CD4-positive, alpha-beta T cell treated with Interleukin-2 at 100 ng/mL for 4 hours (primary cell): ENCODE measurements at places on chromosomes 16 and 17.
A peak's percentile ranks its signal among the peaks of the same experiment; 100 is the strongest.

DNA sequence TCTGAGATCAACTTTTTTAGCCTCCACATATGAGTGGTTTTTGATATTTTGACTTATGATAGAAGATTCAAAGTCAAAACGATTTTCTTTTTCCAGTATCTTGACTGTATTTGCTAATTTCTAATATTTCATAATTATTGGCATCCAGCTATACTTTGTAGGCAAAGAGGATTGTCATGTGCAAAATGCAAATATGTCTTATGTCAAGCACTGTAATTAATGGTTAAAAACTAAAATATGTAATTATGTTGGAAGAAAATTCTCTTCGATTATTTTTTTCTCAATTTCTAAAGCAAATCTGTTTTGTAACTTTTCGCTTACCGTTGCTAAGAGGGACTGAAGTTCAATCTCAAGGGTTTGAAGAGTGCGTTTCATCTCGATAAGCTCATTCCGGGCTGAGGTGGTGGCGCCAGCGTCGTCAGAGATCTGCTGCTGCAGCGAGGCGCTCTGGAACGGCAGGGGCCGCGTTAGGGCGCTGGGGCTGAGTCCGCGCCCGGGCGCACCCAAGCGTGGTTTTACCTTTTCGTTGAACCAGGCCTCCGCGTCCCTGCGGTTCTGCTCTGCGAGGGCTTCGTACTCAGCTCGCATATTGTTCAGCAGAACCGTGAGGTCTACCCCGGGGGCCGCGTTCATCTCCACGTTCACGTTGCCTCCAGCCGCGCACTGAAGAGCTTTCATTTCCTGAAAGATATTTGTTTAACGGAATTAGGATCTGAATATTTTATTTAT lies 3.0 kb downstream of the KRT27 start:
- no peak for DNase-seq

DNA sequence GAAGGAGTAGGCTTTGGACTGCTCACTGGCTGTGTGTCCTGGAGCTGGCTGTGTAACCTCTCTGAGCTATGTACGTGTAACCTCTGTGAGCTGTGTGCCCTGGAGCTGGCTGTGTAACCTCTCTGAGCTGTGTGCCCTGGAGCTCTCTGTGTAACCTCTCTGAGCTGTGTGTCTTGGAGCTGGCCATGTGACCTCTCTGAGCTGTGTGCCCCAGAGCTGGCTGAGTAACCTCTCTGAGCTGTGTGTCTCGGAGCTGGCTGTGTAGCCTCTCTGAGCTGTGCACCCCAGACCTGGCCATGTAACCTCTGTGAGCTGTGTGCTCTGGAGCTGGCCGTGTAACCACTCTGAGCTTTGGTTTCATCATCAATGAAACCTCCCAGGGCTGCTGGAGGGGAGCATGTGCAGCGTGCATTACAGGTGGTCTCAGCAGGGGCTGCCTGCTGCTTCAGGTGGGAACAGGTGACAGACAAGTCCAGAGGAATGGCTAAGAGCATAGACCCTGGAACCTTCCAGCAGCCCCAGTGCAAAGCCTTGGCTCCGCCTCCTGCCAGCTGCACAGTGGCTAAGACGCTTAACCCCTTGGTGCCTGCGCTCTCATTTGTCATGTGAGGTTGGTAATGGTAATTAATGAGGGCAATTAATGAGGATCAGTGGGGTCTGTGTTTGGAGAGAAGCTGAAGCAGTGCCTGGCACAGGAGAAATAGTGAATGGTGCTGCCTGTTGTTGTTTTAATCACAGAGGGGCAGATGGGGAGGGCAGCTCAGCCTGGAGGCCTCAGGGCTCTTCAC lies 86.7 kb downstream of the KATNIP start:
- DNase-seq, result no peak

- no peak for DNase-seq
These were observed 46.9 kb downstream of the HELZ start for GRCh38 chr17:67198131-67198530.

DNA sequence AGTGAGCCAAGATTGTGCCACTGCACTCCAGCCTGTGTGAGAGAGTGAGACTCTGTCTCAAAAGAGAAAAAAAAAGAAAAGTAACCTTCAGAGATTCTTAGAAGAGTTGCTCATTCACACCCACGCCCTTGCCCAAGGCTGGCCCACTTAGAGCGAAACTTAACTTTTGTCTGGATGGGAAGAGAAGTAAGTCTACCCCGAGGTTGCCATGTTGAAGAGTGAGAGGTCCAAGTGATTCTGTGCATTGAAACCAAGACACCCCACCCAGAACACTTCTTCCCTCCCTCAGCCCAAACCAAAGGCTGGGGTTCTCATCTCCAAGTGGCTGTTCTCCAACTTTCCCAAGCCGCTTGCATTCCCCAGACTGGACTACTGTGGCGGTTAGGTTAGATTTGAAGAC lies 2.4 kb upstream of the CISD3 start:
- peak; percentile 90 for DNase-seq
